ENCODE measurements at places on chromosomes 4 and X.

GRCh38 chr4:76357981-76358380, 51.4 kb downstream of the STBD1 start:
- no peak for DNase-seq

DNA sequence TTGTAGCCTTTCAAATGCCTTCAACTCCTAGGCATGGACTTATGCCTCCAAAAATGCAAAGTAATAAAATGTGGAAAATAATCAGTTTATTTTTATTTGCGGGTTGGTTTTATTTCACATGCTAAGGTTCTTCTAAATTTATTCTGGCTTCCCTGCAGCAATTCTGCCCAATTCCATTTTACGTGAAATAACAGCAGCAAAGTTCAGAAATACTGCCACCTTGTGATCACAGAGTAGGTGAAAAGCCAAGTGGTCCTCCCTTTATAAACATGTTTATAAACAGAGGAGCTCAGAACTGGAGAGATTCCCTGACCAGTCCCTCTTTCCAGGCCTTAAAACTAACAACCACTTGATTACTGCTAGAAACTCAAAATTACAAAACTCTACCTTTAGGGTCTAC, 14.7 kb upstream of the DCHS2 start:
- DNase-seq: no peak

DNA sequence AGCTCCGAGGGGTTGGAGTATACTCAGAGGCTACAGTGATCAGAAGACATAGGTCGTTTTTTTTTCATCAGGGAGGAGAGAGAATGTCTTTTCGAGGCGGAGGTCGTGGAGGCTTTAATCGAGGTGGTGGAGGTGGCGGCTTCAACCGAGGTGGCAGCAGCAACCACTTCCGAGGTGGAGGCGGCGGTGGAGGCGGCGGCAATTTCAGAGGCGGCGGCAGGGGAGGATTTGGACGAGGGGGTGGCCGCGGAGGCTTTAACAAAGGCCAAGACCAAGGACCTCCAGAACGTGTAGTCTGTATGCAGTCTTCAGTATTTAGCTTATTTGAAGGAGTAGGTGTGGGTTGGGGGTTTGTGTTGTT, 500 bp downstream of the GAR1 start:
- peak; percentile 38 for DNase-seq

DNA sequence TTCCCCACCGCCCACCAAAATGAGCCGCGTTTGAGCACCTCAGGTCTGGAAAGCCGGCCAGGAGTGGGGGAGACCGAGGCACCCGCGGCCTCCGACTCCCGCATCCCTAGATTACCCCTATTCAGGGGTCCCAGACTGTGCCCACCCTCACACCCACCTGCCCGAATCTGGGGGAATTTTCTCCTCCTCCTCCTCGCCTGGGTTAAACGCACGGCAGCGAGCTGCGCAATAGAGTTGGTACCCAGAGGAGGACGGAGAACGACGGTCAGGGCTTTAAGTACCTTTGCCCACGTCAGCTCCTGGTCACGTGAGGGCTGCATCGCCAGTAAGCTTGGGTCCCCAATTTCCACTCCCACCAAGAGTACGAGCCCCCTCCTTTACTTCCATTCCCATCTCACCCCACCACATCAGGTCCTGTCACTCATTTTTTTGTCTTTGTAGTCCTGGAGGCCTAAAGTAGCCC, at the start of gene ARMCX2:
TSS of gene ARMCX2 (minus strand) at position 250 of the 463 bp plus-strand sequence. CDS start 2,262 bp downstream, outside the sequence.
- no peak for DNase-seq

GRCh38 chr4:7431696-7432530, 2.8 kb downstream of the PSAPL1 start:
- no peak for DNase-seq

DNA sequence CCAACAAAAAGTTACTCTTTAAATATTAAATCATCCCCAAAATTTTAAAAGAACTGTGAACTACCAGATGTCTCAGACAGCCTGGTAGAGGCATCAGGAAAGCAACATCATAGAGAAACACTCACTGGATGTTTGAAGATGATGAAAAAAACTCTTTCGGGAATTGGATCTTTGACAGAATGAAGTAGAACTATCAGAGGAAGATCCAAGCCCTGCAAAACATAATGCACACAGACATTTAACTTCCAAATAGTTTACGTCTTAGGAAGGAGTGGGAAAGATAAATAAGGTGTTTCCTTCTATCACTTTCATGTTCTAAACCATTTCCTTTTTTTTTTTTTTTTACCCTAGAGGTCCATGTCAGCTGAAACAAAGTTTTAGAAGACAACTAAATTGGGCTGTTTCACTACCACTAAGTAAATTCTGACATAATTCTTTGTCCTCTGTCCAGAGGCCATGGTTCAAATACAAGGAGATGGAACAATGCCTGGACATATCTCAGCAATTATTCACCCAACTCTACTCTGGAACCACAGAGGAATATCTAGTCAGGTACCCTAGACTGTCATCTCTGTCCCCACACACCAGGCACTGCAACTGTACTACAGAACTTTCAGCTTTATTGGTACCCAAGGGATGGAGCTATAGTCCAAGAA, 217.7 kb upstream of the INTU start:
- no peak for DNase-seq

DNA sequence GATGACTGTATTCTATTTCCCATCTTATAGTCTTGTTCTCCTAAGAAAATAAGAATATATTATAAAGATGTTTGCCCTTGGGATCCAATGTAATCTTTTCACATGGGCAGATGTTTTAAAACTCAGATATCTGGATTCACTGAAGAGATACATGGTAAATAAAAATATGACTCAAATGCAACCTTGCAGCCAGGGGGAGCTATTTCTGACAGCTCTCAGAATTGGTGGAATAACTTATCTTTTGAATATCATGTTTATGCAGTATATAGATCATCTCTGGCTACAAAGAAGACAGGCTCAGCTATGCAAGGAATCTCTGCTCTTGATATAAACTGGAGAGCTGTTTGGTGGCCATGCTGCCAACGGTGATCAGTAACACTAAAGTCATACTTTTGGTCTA, 274.7 kb downstream of the GLUD2 start:
- no peak for DNase-seq

GRCh38 chrX:54695816-54696487, 102.1 kb downstream of the ITIH6 start:
- DNase-seq: no peak

GRCh38 chrX:13622401-13622964, 30.5 kb upstream of the TCEANC start:
- no peak for DNase-seq

DNA sequence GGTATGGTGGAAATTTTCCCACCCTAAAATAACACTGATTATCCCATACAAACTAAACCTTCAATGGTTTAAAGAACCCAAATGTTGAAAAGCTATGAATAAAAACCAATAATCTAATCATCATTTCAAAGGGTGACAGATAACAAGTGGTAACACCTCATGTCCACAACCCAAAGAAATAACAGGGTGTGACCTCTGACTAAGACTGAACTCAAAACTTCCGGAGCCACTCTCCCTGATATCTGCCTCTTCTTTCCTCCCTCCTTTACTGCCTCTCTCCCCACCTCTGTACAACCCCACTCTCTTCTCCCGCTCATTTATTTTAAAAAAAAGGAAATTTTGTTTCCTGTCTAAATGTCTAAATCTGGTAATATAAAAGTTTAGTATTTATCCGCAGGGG, 11.5 kb downstream of the FBXW7 start:
- DNase-seq: peak; percentile 41

GRCh38 chr4:113052379-113052951, 3.0 kb downstream of the ANK2 start:
- no peak for DNase-seq

DNA sequence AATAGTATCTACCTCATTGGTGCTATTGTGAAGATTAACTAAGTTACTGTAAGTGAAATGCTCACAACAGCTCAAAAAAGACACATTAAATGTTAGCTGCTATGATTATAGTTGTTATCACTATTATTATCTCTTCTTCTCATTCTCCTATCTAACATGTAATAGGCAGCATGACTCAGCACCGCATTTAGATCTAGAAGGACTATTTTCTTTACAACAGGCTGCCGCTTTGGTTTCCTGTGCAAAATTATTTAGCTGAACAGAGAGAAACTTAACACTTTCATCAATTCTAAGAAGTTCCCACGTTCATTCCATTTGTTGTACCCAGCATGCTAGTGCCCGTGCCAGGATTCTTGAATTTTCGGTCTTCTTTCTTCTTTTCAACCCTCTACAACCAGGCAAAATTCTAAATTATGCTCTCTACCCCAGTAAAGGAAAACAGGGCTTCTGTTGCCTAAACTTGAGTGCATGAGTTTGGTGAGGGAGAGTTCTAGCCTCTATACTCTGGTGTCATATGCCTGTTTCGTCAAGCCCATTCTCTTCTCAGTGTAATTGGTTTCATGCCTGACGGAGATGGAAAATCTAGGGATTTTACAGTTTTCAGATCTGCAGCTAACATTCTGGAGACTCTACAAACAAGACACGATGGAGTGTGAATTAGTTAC, 378.9 kb downstream of the PPP1R2C start:
- peak; percentile 45 for DNase-seq

DNA sequence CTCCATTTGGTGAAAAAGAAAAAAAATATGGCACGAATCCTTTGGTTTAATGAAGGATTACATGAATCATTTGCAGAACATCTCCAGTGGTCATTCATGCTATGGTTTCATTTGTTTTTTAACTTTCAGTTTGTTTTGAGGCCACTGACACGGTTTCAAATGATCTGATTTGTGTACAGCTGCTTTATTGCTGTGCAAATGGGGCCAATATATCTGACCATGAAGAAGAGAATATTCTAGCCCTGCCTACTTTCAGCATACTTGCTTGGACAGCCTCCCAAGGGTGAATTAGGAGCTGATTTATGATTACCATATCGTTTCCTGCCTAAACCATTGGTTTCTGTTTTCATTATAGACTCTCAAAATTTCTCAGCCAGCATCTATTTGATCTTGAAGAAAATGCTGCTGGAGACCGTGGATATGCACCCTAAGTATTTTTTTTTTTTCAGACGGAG, 30.7 kb downstream of the SPARCL1 start:
- DNase-seq: no peak

DNA sequence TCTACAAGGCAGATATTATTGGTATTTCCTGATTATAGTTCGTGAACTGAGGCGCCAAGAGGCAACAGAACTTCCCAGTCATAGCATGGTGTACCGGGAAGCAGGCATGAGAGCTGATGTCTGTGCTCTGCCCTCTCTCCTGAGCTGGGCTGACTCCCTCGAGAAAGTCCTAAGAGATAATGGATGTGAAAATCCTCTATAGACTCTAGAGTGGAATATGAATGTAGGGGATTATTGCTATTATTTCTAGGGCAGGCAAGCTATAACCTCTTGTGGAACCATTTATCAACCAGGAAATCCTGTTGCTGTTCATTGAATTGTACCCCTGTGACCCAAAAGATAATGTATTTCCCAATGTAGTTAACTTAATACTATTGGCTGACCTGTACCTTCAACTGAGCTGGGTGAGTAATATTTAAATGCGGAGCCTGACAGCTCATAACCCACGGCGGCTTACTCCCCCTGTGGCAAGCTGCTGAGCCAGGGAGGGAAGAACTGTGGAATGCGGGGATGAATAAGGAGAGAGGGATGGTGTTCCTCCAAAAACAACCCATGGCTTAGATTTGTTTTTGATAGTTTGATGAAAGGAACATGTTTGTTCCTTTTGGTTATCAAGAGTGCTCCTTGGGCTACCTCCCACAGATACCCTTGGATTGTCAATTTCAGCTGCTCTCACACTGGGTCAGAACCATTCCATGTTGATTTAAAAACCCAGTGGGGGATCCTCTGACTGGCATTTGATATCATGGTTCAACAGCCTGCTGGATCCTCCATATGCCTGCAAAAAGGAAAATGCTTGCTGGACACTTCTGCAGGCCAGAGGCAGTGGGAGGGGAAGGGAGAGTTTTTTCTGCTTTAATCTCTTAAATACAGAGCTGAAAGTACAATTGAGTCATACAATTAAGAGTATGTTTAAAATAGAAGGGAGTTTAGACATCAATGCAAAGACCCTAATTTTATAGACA, 339.0 kb upstream of the BOD1L1 start:
- DNase-seq: no peak

DNA sequence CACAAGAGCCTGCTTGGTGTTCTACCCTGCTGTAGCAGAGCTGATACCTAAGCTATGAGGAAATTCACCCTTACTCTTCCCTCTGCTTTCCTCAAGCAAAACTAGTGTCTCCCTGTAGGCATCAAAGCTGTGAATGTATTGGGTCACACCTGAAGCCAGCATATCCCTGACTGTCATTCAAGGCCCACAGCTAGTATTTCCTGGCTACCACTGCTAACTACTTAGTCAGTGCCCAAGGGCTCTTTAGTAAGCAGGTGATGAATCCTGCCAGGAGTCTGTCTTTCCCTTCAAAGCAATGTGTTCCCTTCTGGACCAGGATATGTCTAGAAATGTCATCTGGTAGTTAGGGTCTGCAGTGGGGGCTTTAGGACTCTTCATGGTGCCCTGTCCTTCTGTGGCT, 125.7 kb downstream of the RPA4 start:
- DNase-seq: no peak

- DNase-seq: no peak
These were observed 179.9 kb downstream of the NHS start for GRCh38 chrX:17554914-17555313.

- peak; percentile 7 for DNase-seq
These were observed 99.5 kb downstream of the PPP2R2C start for GRCh38 chr4:6372649-6373525.

GRCh38 chr4:153246446-153247115, 42.3 kb downstream of the TRIM2 start:
- no peak for DNase-seq

- DNase-seq: no peak
These were observed 43.5 kb downstream of the MAMLD1 start for GRCh38 chrX:150406596-150406995.

DNA sequence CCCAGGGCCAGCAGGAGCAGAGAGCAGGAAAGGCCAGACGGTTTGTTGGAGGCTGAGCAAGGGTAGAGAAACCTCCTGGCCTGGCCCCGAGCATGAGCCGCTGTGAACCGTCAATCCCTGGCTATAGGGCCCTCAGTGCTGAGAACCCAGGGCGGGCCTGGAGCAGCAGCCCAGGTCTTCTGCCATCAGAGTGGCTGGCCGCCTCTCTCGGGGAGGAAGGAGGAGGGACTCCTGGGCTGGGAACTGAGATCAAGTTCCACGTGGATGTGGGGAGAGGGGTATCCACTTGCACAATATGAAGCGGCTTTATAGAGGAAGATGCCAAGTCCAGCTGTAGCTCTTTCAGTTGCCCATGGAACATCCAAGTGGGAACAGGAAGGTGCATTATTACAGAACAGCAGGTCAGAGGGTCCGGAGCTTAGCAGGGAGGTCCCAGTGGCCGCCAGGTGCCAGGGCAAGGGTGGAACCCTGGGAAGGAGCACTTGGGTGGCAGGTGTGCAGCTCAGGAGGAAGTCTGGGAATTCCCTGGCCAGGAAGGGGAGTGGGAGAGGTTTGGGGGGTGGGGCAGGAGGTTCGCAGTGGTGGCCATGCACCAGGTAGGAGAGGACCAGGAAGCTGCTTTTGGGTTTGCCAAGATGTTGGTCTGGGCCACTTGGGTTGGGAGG, 31.7 kb upstream of the CRMP1 start:
- no peak for DNase-seq

DNA sequence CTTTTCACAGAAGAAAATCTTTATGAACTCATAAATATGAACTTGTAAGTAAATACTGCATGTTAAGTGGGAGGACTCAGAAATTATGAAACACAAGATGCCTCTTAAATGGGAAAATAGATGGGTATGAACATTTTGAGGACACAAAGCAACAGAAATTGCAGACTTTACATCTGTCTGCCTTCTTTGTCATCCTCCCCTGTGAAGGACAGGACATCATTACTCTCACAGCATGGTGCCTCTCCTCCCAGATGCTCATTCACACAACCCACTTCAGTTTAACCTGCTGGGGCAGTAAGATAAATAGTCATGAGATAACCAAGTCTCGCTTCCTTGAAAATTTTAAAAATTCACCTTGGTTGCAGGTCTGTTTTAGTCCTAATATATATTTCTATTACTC, 144.5 kb downstream of the APBB2 start:
- DNase-seq: no peak

Measured in CD4-positive, alpha-beta T cell treated with Interleukin-4 for 4 hours (primary cell).